ENCODE measurements at places on chromosomes 11 and 22.

- DNase-seq = no peak
Observed at GRCh38 chr11:108241330-108242037, 18.6 kb downstream of the ATM start.

DNA sequence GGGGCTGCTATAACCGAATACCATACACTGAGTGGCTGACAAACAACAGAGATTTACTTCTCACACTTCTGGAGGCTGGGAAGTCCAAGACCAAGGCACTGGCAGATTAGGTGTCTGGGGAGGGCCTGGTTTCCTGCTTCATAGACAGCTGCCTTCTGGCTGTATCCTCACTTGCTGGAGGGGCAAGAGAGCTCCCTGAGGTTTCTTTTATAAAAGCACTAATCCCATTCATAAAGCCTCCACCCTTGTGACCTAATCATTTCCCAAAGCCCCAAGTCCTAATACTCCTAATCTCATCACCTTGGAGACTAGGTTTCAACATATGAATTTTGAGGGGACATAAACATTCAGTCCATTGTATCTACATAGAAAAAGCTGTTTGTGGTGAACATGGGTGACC, 131.8 kb downstream of the KIRREL3 start:
- DNase-seq = no peak

- no peak for DNase-seq
Observed at GRCh38 chr11:45094958-45095690, 51.3 kb upstream of the PRDM11 start.

- no peak for DNase-seq
Observed at GRCh38 chr11:1460396-1460985, 26.1 kb downstream of the MOB2 start.

GRCh38 chr11:78548911-78549590, 25.6 kb downstream of the NARS2 start:
- DNase-seq = no peak

- no peak for DNase-seq
Observed at GRCh38 chr22:35733791-35734516, 16.3 kb downstream of the APOL5 start.

DNA sequence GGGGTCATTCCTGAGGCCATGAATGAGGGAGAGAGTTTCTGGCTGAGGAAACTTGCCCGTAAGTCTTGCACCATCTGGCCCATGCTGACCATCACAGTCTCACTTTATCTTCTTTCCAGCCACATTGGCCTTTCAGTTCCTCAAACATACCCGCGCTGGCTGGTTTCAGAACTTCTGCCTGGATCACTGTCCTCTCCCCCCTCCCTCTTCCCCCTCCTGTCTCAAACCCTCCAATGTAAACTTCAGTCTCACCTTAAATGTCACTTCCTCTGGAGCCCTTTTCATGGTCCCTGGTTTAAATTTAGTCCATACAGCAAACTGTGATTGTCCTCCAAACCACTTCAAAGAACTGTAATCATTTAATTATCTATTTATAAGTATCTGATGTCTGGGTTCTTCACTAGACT, 3.7 kb upstream of the TMEM109 start:
- no peak for DNase-seq

DNA sequence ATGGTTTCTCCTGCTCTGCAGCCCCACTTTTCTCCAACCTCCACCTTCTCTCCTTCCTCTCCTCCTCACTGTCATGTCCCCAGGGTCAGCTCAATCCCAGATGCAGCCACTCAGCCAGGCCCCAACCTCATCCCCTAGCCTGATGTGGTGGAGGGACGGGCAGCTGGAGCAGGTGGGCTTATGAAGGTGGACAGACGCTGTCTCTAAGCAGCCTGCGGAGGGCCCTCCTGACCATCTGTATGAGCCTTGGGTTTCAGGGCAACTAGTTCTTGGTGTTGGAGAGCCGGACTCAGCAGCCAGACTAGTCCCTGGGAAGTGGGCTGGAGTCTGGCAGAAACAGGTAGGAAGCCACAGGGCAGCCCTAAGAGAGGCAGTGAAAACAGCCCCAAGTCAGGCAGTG, 18.1 kb downstream of the CRYBB2 start:
- DNase-seq = no peak

GRCh38 chr11:61120099-61120705, 17.9 kb downstream of the CD5 start:
- no peak for DNase-seq

DNA sequence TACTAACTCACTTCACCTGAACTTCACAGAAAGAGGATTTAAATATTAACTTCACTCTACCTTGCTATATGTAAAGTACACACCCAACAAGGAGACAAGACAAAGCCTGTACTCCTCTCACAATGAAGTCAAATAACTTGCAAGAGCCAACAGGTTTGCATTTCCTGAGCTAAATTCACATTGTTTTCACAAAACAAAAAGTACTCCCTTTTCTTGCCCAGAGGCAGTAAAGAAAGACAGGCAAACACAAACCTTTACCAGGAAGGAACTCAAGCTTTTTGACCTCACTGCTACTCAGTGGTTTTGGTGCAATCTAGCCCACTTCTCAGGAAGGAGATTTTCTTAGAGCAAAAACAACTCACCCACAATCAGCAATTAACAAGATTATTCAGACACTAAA, 15.7 kb downstream of the USP28 start:
- no peak for DNase-seq

DNA sequence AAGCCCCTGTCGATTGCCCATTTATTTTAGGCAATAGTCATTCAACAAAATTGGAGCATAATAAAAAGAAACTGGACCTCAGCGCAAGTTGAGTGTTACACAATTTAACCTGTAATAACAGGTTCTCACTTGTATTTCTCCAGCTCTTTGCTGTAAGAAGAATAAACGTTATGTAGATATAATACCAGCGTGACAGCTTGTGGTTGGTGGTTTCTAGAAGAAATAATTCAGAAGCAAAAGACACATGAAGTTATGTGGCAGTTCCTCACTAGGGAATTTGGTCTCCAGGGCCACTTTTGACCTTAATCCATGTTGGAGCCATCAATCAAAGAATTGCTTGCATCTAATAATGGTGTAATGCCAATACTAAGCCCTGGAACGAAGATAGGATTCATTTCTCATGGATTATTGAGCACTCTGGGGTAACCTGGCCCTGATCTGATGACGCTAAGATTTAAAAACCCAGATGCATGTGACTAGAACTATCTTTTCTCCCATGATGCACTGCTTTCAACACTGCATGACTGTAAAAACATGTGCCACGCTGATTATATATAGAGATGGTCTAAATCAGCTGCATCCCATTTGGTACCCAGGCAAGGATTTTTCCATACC, 129.7 kb upstream of the LDLRAD3 start:
- DNase-seq = no peak

DNA sequence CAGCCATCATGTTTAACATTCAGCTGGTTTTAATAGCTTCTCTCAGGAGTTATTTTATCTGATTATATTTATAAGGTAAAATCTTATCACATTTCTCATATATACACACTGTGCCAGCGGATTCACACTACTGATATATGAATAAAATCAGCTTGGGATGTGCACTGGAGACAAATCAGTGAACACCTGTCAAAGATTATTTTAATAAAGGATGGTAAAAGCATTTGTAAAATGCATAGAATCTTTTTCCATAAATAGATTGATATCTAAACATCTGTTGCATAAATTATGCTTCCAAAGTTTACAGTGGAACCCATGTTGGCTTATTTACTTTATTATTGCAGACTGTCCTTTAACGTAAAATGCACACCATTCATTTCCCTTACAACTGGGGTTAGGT, 1125.8 kb upstream of the CNTN5 start:
- no peak for DNase-seq

GRCh38 chr11:44781655-44782054, 54.9 kb downstream of the TSPAN18 start:
- DNase-seq = no peak

- no peak for DNase-seq
Observed at GRCh38 chr11:108609682-108610081, 16.1 kb upstream of the EXPH5 start.

DNA sequence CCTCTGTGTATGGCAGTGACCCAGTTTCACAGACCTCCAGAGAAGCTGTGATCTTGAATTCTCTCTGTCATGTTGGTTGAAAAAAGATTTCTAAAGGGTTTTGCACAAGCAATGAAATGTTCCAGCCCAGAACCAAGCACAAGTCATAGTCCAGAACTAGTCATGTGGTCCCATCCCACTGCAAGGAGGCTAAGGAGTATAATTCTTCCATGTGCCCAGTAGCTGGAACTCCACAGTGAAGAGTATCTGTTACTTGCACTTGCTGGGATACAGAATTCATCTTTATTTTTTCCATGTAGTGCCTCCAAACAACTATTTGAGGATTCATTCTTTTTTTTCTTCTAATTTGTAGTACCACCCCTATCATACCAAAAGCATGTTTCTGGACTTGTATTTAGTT, 9.9 kb upstream of the MMP8 start:
- DNase-seq = no peak

All from adipocyte (in vitro differentiated cells).